Common myeloid progenitor, CD34-positive (primary cell): ENCODE measurements at places on chromosomes 12 and 14.

DNA sequence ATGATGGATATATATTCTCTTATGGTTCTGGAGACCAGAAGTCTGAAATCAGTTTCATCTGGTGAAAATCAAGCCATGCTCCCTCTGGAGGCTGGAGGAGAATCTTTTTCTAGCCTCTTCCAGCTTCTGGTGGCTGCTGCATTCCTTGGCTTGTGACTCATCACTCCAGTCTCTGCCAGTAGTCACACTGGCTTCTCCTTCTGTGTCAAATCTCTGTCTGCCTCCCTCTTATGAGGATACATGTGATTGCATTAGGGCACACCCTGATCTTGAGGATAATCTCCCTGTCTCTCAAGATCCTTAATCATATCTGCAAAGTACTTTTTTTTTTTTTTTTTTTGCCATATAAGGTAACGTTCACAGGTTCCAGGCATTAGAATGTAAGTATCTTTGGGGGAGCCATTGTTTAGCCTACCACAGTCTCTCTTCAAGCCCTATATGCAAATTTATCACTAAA lies 17.7 kb downstream of the DNAL1 start:
- peak; percentile 33 for DNase-seq

DNA sequence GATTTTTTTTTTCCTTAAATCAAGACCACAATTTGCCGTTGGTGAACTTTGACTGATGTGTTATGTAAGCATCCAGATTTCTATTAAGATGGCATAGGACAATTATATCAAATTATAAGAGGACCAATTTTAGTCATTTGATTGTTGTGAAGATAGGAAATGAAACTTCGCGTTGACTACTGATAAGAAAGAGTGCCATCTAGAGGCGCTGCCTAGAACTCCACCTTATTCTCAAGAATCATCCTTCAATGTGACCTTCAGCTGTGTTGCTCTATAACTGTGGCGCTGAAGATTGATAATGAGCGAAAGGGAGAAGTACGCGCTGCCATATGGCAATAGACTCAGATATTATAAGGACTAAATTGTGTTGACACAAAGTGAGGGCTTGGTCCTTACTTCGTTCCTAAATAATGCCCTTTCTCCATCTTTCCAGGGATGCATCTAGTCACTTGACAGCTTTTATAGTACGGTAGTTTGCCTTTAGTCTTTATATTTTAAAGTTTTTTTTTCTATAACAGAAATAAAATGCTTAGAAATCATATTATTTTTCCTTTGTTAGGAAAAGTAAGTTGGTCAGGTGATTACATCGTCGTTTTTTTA lies 350.8 kb upstream of the STXBP6 start:
- peak; percentile 67 for DNase-seq

- no peak for DNase-seq
Measured at GRCh38 chr12:131988054-131988796, 38.5 kb downstream of the EP400 start.

- no peak for DNase-seq
Measured at GRCh38 chr14:55440385-55440784, at the start of gene TBPL2. TBPL2 (minus strand) TSS chr14:55440616; CDS start chr14:55440449, 167 bp downstream.

DNA sequence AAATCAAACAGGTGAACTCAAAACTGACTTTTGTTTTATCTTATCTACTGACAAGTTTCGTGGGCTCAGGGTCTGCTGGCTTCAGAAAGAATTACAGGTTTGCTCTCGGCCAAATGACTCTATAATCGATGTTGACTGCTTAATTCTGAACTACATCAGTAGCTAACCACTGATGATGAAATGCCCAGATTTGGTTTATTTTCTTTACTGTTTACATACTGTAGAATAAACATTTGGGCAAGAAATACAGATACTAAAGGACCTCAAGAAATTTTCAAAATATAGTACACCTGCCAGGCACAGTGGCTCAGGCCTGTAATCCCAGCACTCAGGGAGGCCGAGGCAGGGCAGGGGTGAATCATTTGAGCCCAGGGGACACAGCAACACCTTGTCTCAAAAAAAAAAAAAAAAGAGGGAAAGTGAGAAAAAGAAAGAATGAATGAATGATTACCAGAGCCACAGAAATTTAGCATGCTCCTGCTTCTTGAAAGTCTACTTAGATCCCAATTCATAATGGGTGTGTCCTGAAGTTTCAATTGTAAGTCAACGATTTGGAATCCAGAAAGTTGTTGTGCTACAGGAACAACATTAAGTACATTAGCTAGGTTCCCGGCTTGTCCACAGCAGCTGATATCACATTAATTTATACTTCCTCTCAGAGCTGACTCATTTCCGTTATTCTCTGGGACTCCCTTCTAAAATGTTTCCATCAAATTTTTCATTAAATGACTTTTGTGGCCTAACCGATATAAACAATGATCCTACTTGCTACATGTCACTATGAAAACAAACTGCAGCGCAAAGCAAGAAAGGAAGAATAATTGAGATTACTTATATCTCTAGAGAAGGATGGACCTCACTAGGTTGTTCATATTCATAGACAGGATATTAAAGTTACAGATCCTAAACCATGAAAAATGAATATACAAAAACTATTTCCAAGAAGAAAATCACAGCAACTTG lies 134.3 kb downstream of the MED13L start:
- DNase-seq = peak; percentile 79

GRCh38 chr12:120062976-120063579 lies 53.5 kb downstream of the RAB35 start:
- no peak for DNase-seq

DNA sequence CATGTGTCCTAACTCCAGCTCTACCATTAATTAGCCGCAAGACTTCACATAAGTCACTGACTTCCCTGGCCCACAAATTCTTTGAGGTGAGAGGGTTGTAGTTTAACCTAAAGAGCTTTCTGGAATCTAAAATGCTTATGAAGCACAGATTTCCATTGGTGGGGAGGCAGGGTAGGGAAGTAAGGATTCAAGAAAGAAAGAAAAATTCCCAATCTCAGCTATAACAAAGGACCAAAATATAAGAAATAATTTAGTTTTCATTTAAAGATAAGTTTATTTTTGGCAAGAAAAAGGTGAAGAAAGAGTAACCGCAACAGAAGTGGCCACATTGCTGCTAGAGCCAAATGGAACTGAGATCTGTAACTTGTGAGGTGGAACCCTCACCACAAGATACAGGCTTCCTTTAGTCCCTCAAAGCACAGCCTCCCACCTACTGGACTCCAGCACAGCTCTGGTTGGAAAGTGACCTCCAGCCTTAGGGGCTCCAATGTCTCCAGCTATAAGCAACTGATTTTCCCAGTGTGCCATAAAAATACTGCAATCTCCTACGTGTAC lies 23.6 kb downstream of the DAD1 start:
- no peak for DNase-seq

- DNase-seq = peak; percentile 12
Measured at GRCh38 chr14:77290705-77291104, 19.7 kb upstream of the NGB start.

GRCh38 chr12:132437943-132438700 lies 51.8 kb upstream of the FBRSL1 start:
- peak; percentile 53 for DNase-seq

- no peak for DNase-seq
Measured at GRCh38 chr12:132719954-132720324, 9.3 kb downstream of the PGAM5 start.

GRCh38 chr12:62832558-62832957 lies 102.4 kb downstream of the PPM1H start:
- DNase-seq = no peak

DNA sequence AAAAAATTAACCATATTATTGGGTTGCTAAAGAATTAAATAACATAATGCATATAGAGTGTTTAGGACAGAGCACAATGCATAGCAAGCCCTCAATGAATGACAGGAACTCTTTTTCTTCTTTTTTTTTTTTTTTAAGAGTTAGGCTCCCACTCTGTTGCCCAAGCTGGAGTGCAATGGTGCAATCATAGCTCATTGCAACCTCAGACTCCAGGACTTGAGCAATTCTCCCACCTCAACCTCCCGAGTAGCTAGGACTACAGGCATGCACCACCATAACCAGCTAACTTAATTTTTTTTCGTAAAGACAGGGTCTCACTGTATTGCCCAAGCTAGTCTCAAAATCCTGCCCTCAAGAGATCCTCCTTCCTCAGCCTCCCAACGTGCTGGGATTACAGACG lies 20.5 kb upstream of the MTERF2 start:
- no peak for DNase-seq

DNA sequence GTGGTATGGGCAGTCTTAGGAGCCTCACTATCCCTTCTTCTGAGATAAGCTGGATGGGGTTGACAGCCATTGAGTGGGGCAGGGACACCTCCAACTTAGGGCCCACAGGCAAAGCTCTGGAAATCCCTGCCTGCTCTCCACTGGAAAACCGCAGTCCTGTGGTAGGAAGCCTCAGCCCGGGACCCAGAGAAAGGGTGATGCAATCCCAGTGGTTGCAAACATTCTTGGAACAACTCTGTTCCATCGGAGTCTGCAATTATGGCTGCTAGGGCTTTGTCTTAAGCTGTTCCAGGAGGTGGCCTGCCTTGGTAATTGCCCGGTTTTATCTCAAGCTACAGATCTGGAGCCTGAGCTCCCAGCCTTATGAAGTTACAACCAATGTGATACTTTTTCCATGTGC lies 133.4 kb downstream of the DICER1 start:
- DNase-seq = no peak

DNA sequence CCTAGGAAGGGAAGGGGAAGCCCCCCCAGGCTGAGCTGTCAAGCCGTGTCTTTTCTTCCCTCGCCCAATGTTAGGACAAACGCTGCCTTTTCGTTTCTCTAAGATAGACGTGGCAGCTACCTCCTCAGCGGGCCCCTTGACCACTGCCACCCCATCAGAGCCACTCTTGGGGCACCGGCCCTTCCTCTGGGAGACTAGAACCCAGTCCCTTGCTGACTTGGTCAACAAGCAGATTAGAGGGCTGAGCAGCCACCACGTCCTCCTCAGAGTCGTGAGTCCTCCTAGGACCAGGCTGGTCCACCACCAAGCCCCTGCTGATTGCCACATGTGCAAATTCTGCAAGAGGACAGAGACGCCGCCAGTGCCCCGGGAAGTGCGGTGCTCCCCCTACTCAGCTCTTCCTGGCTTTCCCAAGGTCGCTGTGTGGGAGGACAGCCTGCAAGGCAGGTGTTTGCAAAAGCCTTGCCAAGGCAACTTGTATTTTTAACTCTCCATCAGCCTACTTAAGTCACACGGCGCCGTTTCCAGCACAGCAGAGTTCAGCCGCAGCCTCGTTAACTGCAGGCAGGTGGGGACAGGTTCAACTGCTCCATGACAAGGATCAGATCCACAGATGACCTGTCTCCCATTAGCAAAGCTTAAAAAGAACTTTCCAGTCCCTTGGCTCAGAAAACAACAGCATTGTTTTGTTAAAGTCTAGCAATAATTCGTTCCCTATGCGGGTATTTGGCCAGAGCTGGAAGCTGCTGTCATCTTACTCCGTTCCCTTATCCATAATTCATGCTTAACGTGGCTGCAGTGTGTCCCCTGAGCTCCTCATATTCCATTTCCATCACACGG lies 65.6 kb downstream of the TESC start:
- no peak for DNase-seq

- no peak for DNase-seq
Measured at GRCh38 chr12:55585817-55586216, 13.5 kb downstream of the OR2AP1 start.

- DNase-seq = no peak
Measured at GRCh38 chr14:70358631-70359030, 852 bp downstream of the COX16 start.

GRCh38 chr12:32117316-32117715 lies 10.7 kb downstream of the BICD1 start:
- DNase-seq = no peak

DNA sequence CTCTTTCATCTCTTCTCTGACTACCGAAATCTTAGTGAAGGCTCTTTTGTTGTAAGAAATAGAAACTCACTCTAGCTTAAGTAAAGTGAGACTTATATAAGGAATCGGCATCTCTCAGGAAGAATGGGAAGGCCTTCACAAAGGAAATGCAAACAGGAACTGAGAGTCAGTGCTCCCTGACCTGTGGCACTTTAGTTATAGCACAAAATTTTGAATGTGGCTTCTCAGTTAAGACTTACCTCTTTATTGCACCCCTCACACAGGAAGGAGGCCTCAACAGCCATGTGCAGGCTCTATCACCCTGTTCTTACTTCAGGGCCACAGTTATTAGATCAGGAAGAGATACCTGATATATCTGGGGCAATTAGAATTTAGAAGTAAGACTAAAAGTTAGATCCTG lies 224.7 kb upstream of the EGLN3 start:
- DNase-seq = no peak

DNA sequence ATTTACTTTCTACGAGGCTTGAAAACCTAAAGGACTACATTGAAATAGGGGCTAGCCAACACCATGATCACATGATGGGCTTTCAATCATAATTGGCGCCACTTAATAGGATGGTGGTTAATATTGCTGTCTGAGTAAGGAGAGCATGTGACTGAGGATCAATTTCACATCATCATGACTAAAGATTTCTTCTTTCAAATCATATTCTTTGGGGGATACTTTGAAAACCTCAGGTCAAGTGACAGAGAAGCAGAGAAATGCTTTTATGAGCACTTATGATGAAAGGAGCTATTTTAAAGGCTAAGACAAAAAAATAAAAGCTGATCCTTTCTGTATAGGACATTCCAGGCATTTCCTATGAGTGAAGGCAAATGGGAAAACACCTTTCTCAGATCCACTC lies 42.9 kb upstream of the KRAS start:
- no peak for DNase-seq

GRCh38 chr14:104103061-104103445 lies 17.6 kb downstream of the ASPG start:
- no peak for DNase-seq

DNA sequence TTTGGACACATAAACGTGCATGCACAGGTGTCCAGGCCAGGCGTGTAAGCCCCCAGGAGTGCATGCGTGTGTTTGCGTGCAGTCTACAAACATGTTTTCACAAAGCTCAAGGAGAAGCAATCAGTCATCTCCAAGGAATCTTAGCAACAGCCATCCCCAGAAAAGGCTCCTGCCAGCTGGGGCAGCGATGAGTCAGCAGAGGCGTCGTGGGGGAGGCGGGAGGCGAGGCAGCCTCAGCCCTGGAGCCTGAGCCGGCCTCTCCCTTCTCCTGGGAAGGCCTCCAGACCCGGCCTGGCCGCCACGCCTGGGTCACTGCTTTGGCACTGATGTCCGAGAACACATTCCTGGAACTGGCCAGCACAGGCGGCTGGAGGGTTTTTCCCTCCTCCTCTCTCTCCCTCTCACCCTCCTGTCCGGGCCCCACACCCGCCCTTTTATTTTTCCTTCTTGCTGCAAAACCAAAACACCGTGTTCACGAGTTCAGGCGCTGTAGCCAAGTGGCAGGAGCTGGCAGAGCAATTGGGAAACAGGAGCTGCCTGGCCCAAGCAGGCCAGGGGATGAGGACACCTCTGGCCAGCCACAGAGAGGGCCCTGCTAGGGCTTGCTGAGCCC lies 92.7 kb downstream of the LRRC74A start:
- peak; percentile 85 for DNase-seq

DNA sequence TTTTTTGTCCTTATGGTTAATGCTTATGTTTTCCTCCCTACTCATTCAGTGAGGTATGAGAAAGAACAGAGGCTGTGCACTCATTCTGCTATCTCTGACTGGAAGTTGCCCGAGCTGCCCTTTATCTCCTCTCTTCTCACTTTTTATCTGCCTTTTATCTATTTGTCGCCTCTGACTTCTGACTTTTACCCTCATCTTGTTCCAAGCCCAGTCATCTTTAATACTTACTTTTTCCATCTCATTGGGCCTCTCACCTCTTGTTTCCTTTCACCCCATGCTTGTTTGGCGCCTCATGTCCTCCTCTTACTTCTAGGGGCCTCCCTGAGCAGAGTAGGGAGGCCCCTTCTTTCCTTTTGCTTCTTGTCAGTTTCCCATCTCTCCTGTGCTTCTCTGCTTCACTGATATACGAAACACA lies 50.7 kb downstream of the DIP2B start:
- DNase-seq = no peak
